CD8-positive, alpha-beta T cell (primary cell): ENCODE measurements at places on chromosomes 3 and 15.

DNA sequence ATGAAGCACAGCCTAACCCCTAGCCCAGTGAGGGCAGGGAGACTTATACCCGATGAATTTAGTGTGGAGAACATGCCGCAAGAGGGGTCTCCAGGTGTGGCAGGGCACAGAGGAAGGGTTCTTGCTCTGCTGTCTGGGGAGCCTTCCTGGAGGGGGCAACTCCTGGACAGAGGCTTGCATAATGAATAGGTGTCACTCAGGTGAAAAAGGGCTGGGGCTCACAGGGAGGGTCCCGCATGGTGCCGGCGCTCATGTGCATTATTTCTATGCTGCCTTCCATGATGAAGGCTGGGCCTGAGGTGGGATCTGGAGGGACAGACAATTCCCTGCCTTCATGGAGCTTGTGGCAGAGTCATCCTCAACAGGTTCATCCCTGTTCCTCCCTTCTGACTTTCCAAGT lies 51.5 kb downstream of the ITGA11 start:
- no peak for DNase-seq

GRCh38 chr15:75531041-75531450 lies 48.1 kb downstream of the PTPN9 start:
- DNase-seq, result no peak

GRCh38 chr3:33505027-33505426 lies 64.8 kb upstream of the UBP1 start:
- no peak for DNase-seq

DNA sequence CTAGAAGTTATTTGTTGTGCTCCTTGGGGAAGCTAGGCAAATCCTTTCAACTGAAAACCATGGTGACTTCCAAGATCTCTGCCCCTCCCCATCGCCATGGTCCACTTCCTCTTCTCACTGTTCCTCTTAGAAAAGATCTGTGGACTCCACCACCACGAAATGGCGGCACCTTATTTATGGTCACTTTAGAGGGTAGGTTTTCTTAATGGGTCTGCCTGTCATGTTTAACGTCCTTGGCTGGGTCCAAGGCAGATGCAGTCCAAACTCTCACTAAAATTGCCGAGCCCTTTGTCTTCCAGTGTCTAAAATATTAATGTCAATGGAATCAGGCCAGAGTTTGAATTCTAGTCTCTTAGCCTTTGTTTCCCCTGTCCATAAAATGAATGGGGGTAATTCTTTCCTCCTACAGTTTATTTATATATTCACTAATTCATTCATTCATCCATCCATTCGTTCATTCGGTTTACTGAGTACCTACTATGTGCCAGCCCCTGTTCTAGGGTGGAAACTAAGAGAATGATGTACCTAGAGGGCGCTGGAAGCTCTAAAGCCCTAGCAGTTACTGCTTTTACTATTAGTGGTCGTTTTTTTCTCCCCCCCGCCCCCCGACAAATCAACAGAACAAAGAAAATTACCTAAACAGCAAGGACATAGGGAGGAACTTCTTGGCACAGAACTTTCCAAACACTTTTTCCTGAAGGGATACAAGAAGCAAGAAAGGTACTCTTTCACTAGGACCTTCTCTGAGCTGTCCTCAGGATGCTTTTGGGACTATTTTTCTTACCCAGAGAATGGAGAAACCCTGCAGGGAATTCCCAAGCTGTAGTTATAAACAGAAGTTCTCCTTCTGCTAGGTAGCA lies 657 bp downstream of the PATL2 start:
- no peak for DNase-seq

DNA sequence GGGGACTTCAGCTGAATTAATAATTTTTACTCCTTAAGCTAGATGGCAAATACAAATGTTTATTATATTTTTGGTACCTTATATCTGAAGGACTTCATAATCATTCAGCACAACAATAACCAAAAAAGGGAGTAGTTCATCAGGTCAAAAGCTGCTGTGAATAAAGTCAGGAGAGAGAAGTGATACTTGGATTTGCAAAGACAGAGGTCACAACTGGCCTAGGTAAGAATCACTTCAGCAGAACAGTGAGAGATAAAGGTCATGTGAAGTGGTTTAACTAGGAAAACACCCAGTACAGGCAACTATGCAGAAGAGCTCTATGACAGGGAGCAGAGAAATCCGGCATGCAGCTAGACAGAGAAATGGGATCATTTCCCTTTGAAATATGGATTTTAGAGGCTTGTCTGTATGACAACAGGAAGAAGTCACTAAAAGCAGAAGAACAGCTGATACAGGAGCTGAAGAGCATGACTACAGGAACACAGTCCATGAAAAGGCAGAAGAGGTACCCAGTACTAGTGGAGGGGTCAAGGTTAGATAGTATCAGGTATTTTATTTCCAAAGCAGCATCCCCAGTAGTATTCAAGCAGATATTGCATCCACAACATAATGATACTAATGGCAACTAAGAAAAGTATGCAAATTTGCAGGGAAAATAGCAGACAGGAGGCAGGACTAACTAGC lies 25.7 kb downstream of the ZMAT3 start:
- no peak for DNase-seq
